ENCODE measurements at places on chromosomes 3 and 15.
A peak's percentile ranks its signal among the peaks of the same experiment; 100 is the strongest.

- no peak for DNase-seq
Observed at GRCh38 chr3:58462829-58463180, 29.1 kb upstream of the KCTD6 start.

GRCh38 chr3:29827756-29828155 lies 546.9 kb downstream of the RBMS3 start:
- DNase-seq: no peak

DNA sequence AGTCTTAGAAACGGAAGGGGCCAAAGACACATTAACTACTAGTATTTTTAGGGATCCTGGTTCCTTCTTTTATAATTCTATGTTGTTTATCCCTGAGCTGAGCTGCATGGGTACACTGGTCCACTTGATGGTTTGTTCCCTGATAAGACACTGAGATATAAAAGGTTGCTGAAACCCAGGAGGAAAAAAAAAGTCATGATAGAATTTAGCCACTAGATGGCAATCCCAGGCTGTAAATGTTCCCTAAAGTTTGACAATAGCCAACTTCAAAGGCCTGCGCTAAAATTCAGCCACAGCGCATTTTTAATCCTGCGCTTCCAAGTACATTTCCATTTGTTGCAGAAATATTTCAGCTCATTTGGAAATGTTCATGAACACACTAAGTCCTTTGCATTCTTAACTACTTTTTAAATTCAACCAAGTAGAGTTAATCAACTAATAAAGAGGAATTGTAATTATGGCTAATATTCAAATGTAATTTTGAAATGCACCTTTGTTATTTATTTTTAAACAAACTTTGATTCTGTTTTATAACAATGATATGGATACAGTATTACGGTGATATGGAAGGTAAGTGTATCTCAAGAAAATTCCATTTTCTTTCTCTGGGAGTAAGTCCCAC lies 249.3 kb upstream of the FEZF2 start:
- no peak for DNase-seq

- no peak for DNase-seq
Observed at GRCh38 chr3:42489116-42489936, 13.1 kb upstream of the VIPR1 start.

- DNase-seq: no peak
Observed at GRCh38 chr3:51935886-51936755, 5.6 kb downstream of the RRP9 start.

DNA sequence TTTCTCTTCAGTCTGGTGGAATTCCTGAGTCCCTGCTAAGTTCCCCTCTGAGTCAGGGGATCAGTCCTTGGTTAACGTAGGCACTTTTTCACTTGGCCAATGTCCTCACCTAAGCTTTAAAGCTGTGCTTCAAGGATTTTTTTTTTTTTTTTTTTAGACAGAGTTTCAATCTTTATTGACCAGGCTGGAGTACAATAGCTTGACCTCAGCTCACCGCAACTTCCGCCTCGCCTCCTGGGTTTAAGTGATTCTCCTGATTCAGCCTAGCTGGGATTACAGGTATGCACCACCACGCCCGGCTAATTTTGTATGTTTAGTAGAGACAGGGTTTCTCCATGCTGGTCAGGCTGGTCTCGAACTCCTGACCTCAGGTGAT lies 220.3 kb downstream of the STT3B start:
- DNase-seq: no peak

GRCh38 chr15:95556866-95557225 lies 773.7 kb upstream of the NR2F2 start:
- no peak for DNase-seq

GRCh38 chr3:13540297-13540995 lies 8.5 kb upstream of the FBLN2 start:
- DNase-seq: no peak

DNA sequence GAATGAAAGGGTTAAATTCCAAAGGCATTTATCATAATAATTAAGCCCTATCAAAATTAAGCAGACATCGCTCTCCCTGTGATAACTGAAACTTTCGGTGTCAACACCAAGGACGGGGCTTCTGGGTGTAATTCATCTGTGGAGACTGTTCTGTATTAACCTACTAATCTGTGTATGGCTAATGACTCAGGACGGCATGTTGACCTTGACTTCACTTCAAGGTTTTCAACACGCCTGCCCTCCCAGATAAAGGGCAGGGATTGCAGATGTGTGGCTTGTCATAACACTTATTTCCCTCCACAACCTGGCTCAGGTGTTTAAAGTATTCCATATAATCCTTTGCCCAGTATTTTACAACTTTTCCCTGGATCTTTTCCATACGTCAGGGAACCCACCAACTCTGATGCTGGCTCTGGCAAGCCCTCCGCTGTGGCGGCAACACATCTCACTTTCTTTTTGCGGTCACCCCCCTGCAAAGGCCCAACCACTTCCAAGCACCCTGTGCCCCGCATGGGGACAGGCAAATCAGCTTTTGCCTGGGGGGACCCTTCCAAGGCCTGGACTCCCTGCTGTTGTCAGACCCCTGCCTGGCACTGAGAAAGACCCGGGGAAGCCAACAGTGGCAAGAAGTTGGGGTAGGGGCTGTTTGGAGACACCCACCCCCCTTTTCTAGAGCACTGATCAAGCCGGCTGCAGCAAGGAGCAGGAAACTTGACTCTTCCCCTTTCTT lies 93.2 kb upstream of the MEF2A start:
- DNase-seq: no peak

DNA sequence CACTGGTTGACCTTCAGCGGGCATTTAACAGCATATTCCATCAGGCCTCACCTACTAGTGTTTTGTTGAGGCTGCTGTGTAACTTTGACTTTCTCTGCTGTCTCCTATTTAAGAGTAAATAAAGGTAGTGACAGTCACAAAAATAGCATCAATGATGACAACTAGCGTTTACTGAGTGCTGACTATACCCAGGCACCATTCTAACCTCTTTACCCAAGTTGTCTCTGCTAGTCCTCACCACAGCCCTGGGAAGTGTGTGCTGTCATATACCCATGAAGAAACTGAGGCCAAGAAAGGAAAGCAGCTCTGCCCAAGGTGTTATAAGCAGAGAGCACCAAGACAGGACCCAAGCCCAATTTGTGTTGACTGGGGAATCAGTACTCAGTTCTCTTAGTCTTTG lies 286.4 kb upstream of the CTDSPL start:
- DNase-seq: no peak

- DNase-seq: no peak
Observed at GRCh38 chr3:141413801-141414689, 45.7 kb downstream of the ZBTB38 start.

- DNase-seq: no peak
Observed at GRCh38 chr3:114902691-114903101, 244.4 kb downstream of the ZBTB20 start.

GRCh38 chr3:13308380-13308801 lies 111.7 kb downstream of the NUP210 start:
- DNase-seq: no peak

- DNase-seq: peak; percentile 93
Observed at GRCh38 chr3:129183569-129184395, at the start of gene CNBP. Gene CNBP, minus strand, starts transcription at chr3:129183896. Its CDS starts 12,139 bp downstream, at chr3:129171757.

GRCh38 chr3:53255775-53256703 lies at the start of gene TKT:
Gene TKT, minus strand, starts transcription at chr3:53256022. Its CDS starts 80 bp downstream, at chr3:53255942.
- DNase-seq: peak; percentile 81

DNA sequence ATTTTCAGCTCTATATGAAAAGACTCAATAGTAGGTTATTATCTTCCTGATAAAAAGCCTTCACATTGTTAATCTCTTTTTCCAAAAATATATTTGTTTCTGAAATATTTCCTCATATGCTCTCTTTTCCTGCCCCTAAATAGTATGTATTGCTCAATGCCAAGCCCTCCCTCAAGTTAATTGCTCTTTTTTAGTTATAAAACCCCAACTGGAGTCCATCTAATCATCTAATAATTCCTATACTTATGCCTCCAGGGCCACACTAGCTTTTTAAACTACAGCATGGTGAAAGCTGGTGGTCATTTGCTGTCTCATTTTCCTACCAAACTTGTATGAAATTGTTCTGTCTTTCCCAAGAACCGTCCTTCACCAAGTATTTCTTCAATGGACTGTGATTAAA lies 26.7 kb downstream of the AQP9 start:
- no peak for DNase-seq

- DNase-seq: no peak
Observed at GRCh38 chr15:39852250-39852649, 67.8 kb downstream of the GPR176 start.

DNA sequence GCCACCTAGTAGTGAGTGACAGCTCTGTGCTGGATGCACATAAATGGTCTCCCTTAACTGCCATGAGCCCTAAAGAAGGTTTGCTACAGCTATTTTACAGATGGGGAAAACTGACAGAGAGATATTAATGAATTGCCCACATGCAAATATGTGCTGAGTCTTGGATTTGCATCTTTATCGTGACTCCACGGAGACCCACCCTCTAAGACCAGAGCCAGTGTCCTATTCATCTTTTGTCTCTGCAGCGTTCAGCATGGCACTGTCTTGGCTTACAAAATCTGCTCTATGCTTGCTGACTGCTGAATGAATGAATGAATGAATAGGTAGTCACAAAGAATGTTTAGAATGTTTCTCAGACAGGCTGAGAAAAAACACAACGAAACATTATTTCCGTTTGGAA lies 48.3 kb downstream of the BTD start:
- DNase-seq: no peak

DNA sequence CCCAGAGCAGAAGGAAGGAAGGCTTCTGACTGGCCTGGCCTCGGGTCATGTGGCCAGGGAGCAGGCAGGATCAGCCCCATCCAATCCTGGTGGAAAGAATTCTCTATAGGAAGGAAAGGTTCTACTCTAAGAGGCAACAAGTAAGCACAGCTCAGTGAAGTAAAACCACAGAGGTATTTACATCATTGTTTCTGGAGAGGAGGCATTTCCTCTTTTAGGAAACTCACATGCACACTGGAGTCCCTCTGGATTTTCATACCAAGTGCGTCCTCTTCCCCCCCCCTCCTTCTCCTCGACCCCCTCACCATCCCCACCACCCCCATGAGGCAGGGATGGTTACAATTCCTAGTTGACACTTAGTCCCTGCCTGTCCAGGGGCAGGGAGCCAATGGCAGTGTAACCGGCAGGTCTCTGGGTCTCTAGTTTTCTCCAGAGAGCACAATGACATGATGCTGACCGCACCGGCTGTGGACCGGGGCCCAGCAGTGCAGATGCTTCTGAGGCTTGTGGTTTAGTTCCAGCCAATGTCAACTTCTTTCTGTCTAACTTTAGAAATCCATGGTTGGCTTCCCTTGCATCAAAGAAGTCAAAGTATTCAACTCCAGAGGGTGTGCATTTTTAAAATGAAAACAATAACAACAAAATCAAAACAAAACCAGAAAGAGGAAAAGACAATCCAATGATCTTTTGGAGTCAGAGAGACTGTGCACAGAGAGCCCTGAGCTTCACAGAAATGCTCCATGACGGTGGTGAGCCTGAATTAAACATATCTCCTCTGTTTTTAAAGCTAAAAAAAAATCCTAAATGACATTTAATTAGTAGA lies 230.3 kb upstream of the TLE3 start:
- no peak for DNase-seq

DNA sequence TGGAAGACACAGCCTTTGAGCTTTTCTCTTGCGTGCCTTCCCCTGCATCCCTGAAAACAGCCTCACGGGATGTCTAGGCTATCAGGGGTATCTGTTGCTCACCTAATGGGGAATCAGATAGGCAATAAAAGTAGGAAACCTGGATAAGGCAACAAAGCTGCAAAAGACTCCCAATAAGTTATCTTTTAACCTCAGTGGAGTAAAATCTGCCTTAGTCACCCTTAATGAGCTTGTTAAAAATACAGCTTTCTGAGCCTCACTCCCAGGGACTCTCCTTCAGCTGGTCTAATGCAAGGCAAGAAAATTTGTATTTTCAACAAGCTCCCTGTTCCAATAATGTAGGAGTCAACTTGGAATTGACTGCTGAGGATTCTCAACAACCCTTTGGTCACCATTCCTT lies 25.6 kb downstream of the ILDR1 start:
- DNase-seq: no peak

DNA sequence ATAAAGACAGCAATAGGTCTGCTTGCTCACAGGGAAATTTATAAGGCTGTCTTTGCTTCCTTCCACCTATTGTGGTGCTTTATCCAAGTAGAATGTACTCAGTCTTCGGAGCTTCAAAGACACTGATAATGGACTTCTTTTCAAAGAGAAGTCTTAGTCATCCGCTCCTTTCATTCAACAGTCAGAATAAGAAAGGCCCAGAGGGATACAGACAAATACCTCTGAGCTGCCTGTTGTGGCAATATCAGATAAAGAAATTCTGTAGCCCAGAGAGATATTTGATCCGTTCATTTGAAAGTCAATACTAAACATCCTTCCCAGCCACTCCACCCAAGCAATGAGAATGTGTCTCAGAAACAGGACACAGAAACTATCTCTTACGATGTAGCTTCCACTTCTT lies 110.0 kb downstream of the FHIT start:
- DNase-seq: no peak

DNA sequence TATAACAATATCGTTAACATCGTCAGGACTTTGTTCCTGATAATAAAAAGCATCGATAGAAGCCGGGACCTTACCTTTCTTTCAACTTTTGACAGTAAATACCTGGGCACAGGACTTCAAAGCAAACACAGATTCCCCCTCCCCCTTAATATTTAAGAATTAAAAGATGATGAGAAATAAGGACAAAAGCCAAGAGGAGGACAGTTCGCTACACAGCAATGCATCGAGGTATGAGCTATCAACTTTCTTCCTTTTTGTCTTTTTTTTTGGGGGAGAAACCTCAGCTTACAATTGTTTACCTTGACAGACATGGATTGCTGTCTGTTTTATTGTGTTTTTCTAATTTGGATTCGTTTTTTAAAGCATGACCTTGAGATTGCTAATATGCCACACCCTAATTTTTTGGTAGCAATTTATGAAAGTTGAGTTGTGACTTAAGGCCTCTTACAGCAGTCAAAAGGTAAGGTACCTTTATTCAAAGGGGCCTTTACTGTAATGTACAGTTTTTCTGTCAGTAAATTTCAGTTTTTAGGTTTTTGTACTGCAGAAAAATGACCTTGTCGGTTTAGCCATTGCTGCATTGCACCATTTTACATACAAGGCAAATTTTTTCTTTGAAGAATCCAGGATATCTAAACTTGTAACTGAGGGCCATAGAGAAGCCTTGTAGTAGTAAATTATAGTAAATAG lies 1.1 kb downstream of the CHD2 start:
- DNase-seq: no peak

DNA sequence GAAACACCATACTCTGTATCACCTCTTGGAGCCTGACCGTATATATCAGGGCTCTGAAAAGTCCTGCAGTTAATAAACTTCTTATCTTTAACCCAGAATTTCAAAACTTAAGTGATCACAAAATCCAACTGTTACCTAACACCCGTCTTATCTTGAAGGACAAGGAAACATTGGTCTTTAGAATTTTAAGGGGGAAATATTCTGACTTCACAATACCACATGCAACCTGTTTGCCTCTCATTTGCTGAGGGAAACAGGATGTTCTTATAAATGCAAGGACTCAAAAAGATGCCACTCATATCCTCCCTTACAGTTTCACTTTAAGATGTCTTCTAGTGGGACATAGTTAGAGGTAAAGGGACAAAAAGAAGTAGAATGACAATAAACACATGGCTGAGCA lies 67.9 kb downstream of the CRTC3 start:
- DNase-seq: no peak

All from stimulated activated naive CD8-positive, alpha-beta T cell treated with anti-CD3 and anti-CD28 coated beads, Interleukin-15, amount 100 ng/mL, for 72 hours (primary cell).